ENCODE measurements at places on chromosomes 7 and 10. TPM values are rescaled to one million over a fixed set of nuclear protein-coding genes. Genes with fewer than 3 reads are reported as not detected.

CDC14C gene
- not detected for total RNA-seq

SCART1 gene
- total RNA-seq, result 1.4 TPM

SRRM3 gene
- 3.4 TPM for total RNA-seq

- DNase-seq, result no peak
These were observed 143.5 kb upstream of the TRIM24 start for GRCh38 chr7:138316421-138317043.

NRCAM gene
- total RNA-seq, result 3.3 TPM

DNA sequence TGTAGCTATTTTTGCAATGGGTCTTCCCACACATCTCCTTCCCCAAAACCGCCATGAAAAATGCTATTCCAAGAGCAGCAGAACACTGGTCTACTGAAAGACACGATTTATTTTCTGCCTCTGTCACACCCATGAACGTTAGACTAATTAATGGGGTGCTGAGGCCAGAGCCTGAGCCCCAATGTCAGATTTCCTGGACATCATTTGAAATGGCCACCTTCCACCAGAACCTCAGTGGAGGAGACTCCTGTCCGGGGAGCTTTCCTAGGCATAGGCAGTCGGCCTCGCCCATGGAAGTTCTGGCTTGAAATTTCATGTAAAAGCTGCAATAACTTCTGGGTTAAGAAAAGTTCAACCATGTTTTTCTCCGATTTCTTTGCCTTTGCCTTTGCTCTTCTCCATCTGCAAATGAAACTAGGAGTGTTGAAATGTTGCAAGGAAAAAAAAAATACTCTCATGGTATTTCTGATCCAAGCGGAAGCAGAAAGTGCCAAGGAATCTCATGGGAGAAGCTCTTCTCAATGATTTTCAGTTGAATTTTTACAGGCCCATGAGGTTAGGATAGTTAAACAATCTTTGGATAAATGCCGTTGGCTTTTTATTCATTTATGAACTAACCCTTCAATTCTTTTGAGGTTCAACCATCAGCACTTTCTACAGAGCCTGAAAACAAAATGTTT, 570.8 kb upstream of the MGMT start:
- no peak for DNase-seq

EPHA1 gene
- total RNA-seq, result 15.4 TPM

DNA sequence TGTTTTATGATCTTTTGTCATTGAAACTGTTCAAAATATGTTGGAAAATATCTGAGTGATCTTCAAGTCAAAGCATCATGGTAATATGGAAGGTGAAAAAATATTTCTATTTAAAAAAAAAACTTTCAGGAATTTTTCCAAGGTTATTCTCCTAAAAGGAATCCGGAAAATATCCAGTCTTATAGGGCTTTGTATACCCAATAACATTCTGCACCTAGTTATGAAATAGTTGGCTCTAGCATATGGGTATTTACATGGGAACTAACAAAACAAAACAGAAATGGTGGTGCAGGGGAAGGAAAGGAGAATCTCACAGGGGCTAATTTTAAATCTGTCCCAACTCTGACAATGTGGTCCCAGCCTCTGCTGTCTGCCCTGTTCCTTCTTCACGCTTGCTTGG, 167.1 kb upstream of the RHEB start:
- DNase-seq, result no peak

UTF1 gene
- not detected for total RNA-seq

AQP1 gene
- 177 TPM for total RNA-seq

DNA sequence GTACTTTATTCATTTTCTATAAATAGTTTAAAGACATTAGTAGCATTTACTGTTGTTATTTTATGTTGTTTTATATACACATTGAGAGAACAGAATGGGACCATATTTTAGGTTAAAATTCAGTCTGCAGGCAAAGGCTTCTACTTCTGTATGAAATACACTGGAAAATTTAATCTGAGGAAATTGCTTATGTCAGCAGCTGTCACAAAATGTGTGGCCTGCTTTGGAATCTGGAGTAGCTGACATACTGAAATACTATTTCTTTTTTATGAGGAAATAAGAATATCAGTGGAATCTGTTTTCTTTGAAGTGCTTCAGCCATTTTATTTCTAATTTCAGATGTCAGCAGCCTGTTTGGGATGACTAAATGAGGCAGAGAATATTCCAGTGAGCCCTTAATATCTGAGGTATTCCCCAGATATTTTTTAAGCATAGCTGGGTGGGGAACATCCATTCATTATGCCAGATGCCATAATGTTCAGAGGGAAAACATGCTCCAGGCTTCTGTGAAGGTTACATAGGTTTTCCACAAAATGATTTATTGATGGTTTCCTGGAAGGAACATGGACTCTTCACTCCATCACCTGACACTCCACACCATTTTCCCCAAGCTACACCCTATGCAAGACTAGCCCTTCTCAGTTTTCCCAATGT, 267.1 kb downstream of the ARL4A start:
- no peak for DNase-seq

DNA sequence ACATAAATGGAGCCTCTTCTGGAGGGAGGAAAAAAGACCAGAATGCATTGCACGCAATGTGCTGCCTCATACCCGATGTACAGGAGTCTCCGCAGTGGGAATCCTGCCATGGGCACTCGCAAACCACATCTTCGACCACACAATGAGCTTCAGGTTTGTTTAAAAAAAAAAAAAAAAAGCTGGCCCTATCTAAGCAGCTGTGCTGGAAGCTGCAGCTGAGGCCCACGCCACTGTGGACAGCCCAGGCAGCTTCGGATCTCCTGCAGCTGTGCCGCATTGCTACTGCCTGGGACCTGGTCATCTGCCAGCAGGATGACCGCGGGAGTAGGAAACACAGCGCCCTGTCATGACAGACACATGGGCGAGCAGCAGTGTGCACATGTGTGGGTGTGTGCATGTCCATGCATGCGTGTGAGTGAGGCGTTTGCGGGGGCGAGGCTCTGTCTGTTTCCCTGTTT, 26.0 kb downstream of the EN2 start:
- no peak for DNase-seq

SLC18A3 gene
- not detected for total RNA-seq

SFMBT2 gene
- 22.8 TPM for total RNA-seq

DNA sequence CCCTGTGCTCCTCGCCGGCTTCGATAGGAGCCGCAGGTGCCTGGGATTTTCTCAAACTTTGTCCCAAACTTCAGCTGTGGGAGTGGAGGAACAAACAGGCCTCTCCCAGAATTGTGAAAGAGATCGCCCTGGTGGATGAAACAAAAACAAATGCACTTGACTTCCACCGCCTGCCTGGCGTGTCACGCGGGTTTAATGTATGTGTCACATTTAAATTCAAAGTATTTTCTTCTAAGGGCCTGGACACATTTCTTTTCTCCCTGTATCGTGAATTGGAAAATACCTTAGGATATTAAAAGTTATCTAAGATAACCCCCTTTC, 694 bp upstream of the WASL start:
- no peak for DNase-seq

- peak; percentile 40 for DNase-seq
These were observed 4.5 kb downstream of the KAZALD1 start for GRCh38 chr10:101066146-101066895.

DNA sequence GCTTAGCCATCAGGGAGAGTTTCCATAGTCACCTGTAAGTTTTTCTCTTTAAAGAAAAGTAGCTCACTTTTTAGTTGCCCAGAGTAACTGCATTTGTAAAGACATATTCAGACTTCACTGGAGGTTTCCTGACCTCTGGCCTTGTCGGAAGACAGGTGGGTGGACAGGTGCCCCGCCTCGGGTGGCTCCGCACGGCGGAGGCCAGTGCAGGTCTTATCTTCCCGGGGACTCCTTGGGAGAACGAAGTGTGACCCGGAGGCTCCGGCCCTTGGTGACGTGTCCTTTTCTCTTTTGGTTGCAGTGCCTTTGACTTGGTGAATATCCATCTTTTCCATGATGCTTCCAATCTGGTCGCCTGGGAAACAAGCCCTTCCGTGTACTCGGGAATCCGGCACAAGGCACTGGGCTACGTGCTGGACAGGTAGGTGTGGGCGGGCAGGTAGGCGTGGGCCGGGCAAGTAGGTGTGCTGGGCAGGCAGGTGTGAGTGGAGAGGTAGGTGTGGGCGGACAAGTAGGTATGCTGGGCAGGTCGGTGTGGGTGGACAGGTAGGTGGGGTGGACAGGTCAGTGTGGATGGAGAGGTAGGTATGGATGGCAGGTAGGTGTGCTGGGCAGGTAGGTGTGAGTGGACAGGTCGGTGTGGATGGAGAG, 75.8 kb downstream of the NKX6-2 start:
- DNase-seq, result no peak

- no peak for DNase-seq
These were observed 75.8 kb downstream of the DNAJB6 start for GRCh38 chr7:157412491-157413180.

CALHM1 gene
- not detected for total RNA-seq

DNA sequence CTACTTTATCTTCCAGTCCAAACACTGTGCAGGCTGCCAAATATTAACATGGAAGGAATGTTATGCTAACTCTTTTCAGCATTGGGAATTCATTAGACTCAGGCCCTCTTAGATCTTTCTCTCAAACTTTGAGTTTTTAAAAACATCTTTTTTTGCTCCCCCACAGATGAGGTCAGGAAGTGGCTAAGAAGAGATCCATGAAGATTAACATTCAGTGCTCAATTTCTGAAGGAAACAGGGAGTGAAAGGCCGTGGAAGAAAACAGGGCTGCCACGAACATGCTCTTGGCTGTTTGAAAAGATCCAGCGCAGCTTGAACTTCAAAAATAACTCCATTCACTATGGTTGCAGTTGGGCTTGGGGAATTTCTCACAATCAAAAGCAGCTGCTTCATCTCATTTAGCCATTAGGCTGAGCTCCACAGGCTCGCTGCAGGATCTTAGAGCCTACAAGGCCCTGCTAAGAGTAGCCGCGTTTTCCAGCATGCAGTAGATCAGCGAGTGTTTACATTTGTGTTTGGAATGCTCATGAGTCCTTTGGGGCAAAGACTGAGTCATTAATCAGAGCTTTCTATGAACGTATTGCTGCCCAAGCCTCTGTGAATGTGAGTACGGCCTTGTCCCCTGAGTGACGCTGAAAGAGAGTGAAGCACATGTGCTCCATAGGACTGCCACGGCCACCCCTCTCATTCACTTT, 41.2 kb upstream of the TNS3 start:
- DNase-seq, result no peak

- DNase-seq, result no peak
These were observed 516.4 kb upstream of the ZMIZ1 start for GRCh38 chr10:78552261-78552811.

LIPN gene
- total RNA-seq, result not detected

GRCh38 chr10:101323495-101323894, 30.5 kb upstream of the BTRC start:
- no peak for DNase-seq

DNA sequence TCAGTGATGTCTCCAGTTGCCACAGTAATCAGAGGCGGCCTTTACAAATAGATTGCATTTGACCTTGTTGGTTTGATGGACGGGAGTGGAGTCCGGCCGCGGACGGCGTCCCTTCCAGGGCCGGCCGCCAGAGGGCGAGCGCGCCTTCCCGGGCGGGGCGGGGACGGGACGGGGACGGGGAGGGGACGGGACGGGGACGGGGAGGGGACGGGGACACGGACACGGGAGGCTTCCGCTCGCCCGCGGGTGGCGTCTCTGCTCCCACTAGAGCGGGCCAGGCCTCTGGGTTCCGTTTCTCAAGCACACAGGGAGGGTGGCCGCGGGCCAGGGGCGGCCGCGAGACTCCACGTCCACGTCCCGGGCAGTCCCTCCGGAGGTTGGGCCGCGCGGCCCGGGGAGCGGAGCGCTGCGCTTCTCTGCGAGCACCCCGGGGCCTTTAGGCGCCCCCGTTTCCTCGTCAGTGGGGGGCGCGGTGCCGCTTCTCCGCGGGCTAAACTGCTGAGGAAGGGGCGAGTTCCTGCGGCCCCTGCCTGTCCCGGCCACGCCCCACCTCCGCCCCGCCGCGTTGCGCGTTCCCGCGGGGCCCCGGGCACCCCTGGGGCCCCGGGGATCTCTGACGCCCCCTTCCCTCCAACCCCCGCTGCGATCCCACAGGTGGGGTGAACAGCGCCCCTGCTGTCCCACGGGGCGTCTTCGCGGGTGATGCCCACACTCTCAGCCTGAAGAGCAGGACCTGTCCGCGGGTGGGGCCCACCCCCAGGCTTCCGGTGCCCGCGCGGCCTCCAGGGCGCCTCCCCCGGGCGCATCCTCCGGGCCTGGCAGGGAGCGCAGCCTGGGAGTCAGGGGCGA, 84.2 kb upstream of the MKI67 start:
- DNase-seq, result peak; percentile 62

- DNase-seq, result no peak
These were observed 470.8 kb upstream of the ADARB2 start for GRCh38 chr10:2208106-2208505.

ARL5B gene
- total RNA-seq, result 23.6 TPM

KIAA1549 gene
- total RNA-seq, result 1.8 TPM

OR2A12 gene
- not detected for total RNA-seq

DGKB gene
- 0.16 TPM for total RNA-seq

DNA sequence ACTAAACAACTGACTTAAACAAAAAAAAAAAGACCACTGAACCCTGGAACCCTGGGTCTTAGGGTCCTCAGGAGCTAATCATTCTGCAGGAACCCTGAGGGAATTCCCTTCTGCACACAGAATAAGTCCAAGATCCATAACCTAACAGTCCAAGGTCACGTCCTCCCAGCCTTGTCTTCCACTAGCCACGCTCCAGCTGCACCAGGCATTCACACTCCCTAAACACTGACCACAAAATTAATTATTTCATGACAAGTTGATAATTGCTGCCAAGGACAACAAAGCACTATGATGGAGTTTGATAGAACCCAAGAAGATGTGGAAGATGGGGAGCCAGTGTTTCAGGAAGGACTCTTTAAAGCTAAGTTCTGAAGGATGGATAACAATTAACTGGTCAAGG, 130.6 kb downstream of the SH3PXD2A start:
- no peak for DNase-seq

GNAT3 gene
- not detected for total RNA-seq

- DNase-seq, result no peak
These were observed 442.0 kb downstream of the SORCS1 start for GRCh38 chr10:106722524-106722923.

GRCh38 chr10:129381741-129382140, 85.3 kb upstream of the MGMT start:
- DNase-seq, result no peak

DNA sequence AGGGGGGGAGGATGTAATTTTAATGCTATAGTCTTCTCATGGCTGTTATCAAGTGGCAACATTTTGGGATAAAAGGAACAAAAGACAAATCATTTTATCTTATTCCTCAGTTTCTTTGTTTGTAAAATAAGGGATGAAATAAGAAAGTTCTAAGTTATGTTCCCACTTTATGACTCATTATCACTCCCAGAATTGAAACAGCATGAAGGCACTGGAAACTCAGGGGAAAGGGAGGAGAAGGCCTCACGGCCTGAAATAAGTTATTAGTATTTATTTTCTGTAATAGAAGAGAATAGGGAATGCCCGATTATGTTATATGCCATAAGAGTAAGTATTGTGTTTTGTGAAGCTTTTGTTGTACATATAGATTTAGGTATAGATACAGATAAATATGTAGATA, 85.0 kb upstream of the NAMPT start:
- no peak for DNase-seq

GRCh38 chr7:21585070-21585724, 42.4 kb downstream of the DNAH11 start:
- no peak for DNase-seq
